ENCODE measurements at places on chromosomes 5 and 9. TPM values are rescaled to one million over a fixed set of nuclear protein-coding genes. Genes with fewer than 3 reads are reported as not detected.

Gene CLIC3
- total RNA-seq: 3.6 TPM

Gene PCDHB1
- total RNA-seq: not detected

Gene SKP2
- total RNA-seq: 61.4 TPM

Gene SH2D3C
- 77.5 TPM for total RNA-seq

Gene MTRR
- total RNA-seq: 49.7 TPM

Gene SERF1A
- total RNA-seq: 1.5 TPM

Gene KCNT1
- not detected for total RNA-seq

Gene RNF183
- not detected for total RNA-seq

Gene WNK2
- total RNA-seq: not detected

Gene FGF10
- total RNA-seq: not detected

Gene AJM1
- total RNA-seq: 5.6 TPM

Gene SMIM33
- 0.32 TPM for total RNA-seq

Gene GFRA3
- total RNA-seq: 0.16 TPM

Gene IFNA21
- total RNA-seq: not detected

Gene SLC6A19
- not detected for total RNA-seq

Gene GABBR2
- not detected for total RNA-seq

Gene ITGA1
- total RNA-seq: 18.0 TPM

Gene MUSK
- not detected for total RNA-seq

Gene TCF7
- total RNA-seq: 93.4 TPM

Gene PAPPA
- total RNA-seq: not detected

Gene CCDC152
- total RNA-seq: 6.5 TPM

Gene RGS14
- 117 TPM for total RNA-seq

Gene PCDHGB4
- total RNA-seq: not detected

Gene HRCT1
- total RNA-seq: not detected

Gene PCDHB4
- not detected for total RNA-seq

Gene HSD17B3
- not detected for total RNA-seq

Gene PCAT7
- not detected for total RNA-seq

Gene ACSL6
- 21.5 TPM for total RNA-seq

Gene TAF9
- total RNA-seq: 52.8 TPM

Gene PTPRD
- not detected for total RNA-seq

Gene PKD2L2
- not detected for total RNA-seq

Gene SLC6A18
- not detected for total RNA-seq

Gene SPINK4
- total RNA-seq: not detected

Gene FIBCD1
- not detected for total RNA-seq

Gene ERP44
- total RNA-seq: 15.8 TPM

Gene FGF1
- not detected for total RNA-seq

Gene PRSS3
- not detected for total RNA-seq

Gene TAF11L3
- total RNA-seq: not detected

Gene ANXA2R
- 28.0 TPM for total RNA-seq

Gene ADAMTS2
- not detected for total RNA-seq

Gene AGXT2
- not detected for total RNA-seq

Gene CHSY3
- not detected for total RNA-seq

Gene GABRA6
- total RNA-seq: not detected

Gene FRMPD1
- not detected for total RNA-seq

Gene FAF2
- total RNA-seq: 31.4 TPM

Gene FAM78A
- 101 TPM for total RNA-seq

All from activated CD8-positive, alpha-beta T cell treated with anti-CD3 and anti-CD28 coated beads, Interleukin-2, amount 10 ng/mL, durations not matched to agents 7 days and 5 days (primary cell).